Stimulated activated CD8-positive, alpha-beta memory T cell treated with anti-CD3 and anti-CD28 coated beads, Interleukin-15, amount 100 ng/mL, for 48 hours (primary cell): ENCODE measurements at places on chromosomes 2 and 18.

DNA sequence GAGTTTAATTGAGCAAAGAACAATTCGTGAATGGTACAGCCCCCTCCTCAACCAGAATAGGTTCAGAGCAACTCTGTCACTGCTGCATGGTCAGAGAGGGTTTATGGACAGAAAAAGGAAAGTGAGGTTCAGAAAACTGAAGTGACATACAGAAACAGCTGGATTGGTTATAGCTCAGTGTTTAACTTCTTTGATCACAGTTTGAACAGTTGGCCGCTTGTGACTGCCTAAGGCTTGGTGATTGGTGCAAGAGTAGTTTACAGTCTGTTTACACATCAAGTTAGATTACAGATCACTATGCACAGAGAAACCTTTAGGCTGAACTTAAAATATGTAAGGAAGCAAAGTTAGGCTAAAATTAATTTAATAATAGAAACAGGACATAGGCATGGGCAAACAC, 459.2 kb downstream of the KCNJ3 start:
- DNase-seq, result no peak

GRCh38 chr2:25125189-25125588, 43.2 kb downstream of the POMC start:
- DNase-seq, result no peak

DNA sequence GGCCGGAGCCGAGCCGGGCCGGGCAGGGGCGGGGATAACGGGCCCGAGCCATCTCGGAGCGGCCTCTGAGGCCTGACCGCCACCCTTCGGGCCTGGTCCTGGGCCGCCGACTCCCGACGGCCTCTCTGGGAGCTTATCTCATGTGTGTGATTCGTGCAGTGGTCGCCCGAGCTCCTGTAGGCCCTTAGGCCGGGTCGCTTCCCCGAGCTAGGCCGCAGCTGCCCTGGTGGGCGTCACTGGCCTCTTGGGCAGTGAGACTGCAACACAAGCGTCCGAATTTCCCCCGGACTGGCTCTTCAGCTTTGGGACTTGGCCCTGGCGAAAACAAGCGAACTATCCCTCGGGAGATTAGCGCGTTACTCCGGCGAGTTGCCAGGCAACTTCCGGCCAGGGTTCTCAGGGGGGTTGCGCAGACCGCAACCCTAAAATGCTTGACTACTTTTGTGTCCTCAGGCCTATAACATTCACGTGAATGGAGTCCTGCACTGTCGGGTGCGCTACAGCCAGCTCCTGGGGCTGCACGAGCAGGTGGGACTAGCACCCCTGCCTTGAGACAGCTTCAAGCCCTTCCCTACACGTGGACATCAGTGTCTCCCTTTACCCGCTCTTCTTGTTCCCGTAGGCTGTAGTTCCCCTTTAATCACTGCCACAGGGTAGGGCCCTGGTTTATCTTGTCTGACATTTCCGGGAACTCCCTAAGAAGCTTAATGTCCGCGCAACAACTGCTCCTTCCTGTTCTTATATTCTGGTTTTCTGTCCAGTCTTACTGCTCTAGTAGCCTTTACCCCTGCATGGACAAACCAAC, 602 bp downstream of the SNX17 start:
- DNase-seq, result no peak

DNA sequence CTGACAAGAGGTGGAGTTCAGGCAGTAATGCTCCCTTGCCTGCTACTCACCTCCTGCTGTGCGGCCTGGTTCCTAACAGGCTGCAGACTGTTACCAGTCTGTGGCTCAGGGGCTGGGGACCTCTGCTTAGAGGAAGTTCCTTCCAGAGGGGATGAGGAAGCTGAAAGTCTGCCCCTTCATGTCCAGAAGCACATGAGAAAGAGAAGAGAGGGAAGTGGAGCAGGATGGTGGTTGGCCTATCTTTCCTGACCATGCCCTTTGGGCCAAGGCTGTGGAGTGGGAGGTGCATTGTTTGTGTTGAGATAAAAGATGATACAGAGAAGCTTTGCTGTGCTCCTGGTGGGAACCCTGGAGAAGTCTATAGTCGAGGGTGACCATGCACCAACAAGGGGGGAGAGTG, 112.5 kb downstream of the LPIN1 start:
- no peak for DNase-seq

DNA sequence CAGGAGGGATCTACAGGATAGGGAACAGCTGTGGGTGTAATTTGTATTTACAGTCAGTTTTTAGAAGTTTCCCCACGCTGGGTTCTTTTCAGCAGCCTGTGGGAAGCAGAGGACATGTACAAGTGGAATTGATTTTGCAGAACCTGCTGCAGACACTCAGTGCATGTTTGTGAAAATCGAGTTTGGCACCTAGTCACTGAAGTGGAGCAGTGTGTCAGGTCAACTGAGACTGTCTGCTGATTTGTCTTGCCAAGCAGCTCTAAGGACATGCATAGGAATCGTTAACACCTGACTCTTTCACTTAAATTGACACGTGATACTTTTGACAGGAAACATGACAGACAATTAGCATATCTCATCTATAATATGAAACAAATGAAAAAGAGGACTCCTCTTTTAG, 416.6 kb downstream of the TMX3 start:
- no peak for DNase-seq

GRCh38 chr2:135471106-135471505, 59.9 kb downstream of the ZRANB3 start:
- DNase-seq, result no peak

DNA sequence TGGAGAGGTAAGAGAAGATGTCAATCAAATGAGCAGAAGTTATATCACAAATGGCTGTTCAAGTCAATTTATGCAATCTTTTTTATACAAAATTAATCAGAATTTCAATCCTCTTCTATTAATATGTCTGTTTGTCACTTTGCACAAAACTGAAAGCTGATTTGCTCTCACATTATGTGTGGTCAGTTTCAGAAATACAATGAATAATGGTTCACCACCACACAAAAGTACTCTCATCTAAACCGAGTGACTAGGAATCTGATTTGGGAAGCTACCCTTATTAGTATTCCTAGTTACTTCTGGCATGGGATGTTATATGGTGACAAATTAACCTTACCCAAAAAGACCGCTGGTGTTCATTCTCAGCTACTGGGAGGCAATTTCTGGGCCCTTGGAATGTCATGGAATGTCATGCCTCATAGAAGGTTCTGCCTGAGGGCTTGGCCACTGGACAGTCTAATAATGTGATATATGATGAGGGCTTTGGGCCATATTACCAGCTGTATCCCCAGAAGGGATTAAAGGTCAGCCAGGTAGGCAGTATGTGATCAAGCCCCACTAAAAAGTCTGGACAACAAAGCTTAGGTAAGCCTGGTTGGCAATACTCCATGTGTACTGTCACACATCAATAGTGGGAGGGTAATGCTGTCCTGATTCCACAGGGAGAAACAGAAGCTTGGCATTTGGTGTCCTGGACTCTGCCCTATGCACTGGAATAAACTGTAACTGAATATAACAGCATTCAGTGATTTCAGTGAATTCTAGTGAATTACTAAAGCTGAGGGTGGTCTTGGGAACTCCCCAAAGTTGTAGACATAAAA, 113.2 kb downstream of the PIGN start:
- DNase-seq, result no peak

- no peak for DNase-seq
Measured at GRCh38 chr2:86053166-86053565, 52.5 kb downstream of the POLR1A start.

GRCh38 chr2:6932828-6933227, 15.6 kb downstream of the RNF144A start:
- DNase-seq, result no peak

- no peak for DNase-seq
Measured at GRCh38 chr2:174666845-174667244, 69.2 kb upstream of the WIPF1 start.

DNA sequence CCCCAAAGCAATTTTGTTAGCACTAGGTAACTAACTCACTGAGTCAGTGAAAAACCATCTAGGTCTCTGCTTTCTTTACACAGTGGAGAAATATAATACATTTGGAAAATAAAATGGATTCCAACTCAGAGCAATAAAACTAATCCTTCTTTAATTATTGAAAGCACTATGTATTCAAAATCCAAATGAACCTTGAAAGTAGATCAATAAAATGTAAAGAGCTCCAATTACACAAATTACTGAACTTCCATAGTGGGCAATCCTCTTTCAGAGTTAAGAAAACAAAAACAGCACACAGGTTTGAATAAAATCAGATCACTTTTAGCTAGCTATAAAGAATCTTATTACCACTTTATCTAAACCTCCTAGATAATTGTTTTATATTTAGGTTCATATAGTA, 208.1 kb downstream of the NR4A2 start:
- no peak for DNase-seq

GRCh38 chr2:129802290-129802689, 177.2 kb upstream of the RAB6C start:
- DNase-seq, result no peak

DNA sequence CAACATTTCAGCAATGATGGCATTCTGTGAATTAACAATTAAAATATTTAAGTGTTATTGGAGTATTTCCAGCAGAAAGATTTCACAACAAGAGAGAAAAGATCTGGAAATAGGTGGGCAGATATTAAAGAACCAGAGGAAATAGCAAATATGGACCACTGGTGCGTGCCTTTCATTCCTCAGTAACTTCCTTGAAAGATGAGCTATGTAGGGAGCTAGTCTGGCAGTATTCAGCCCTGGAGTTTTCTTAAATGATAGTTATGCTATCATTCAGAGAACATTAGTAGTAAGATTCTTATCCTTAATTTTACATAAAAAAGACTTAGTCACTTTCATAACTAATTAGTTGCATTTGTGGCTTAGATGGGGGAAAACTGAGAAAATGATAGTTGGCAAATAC, 41.5 kb downstream of the TANC1 start:
- DNase-seq, result no peak

DNA sequence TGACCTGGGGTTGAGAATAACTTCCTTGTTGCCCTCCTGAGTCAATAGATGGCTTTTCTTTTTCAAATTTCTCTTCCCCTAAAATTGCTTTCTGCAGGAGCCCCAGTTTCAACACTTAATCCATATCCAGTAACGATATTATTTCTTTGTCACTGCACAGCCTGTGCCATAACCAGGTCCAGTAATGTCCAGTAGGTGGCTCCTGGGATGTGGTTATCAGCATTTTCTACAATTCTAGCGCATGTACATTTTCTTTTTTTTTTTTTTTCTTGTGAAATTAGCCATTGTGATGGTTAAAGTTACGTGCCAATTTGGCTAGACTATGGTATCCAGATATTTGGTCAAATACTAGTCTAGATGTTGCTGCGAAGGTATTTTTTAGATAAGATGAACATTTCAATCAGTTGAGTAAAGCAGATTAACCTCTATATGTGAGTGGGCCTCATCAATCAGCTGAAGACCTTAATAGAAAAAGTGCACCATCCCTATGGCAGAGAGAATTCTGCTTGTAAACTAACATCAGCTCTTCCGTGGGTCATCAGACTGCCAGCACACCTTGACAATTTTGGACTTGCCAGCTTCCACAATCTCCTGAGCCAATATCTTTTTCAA, 72.9 kb upstream of the SCG2 start:
- DNase-seq, result no peak

DNA sequence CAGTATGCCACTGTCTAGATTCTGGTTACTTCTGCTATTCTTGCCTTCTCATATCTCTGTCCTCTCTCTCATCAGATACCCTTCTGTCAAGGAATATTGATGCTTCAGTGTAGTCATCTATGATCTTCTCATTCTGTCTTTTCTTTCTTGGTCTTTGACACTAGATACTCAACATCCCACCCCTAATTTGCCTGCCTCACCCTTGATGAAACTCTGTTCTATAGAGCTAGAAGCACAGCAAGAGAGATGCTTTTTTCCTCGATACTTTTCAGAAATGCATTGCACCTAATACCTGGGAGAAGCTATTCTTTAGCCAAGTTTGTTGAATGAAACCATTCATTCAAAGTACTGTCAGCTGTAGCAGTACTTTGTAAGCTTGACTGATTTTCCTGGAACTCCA, 9.5 kb downstream of the SEPTIN2 start:
- DNase-seq, result no peak

DNA sequence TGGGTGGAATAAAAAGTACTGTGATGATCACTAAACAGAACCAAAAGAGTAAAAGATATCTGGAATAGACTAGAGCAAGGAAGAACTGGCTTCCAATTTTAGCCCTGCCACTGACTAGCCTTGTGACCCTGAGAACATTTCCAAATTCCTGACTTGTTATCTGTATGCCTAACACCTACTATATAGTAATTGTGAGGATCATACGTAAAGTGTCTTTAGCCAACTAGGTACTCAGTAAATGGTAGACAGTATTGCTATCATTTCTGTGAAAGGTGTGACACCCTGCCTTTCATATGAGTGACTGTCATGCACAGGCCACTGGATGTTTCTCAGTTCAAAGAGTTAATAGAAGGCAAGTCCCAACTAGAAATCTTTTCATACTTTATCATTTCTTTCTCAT, 29.8 kb downstream of the CYTIP start:
- DNase-seq, result no peak

- DNase-seq, result no peak
Measured at GRCh38 chr18:6593142-6593885, 136.2 kb upstream of the ARHGAP28 start.
